ENCODE measurements at places on chromosomes 5 and 9. TPM values are rescaled to one million over a fixed set of nuclear protein-coding genes. Genes with fewer than 3 reads are reported as not detected.

HDHD3 gene
- 11.3 TPM for total RNA-seq

DNA sequence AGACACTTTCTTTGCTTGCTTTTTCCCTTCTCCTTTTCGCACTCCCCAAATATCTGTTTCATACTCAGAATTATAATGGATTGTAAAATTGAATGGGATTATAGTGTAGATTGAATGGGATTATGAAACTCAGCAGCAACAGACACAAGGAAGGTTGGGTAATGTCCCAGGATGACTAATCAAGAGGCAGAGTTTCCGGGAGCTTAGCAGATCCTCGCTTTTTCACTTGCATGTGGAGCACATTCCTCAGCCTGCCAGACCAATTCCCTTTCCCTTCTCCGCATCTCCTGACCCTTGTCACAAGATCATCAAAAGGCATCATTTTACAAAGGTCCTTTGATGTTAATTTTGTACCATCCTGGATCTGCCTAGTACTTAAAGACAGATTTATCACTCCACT, 55.1 kb upstream of the SLC1A1 start:
- no peak for DNase-seq

RAPGEF1 gene
- 124 TPM for total RNA-seq

GRCh38 chr9:70962761-70963440, 158.5 kb downstream of the TRPM3 start:
- DNase-seq = no peak

GRCh38 chr5:14270209-14270702, 127.1 kb downstream of the TRIO start:
- DNase-seq = no peak

Measured in naive thymus-derived CD4-positive, alpha-beta T cell (primary cell).